ENCODE measurements at places on chromosomes 6 and 20. TPM values are rescaled to one million over a fixed set of nuclear protein-coding genes. Genes with fewer than 3 reads are reported as not detected.

Gene GSTA2
- total RNA-seq: not detected

Gene OR2B6
- total RNA-seq: not detected

Gene CPXM1
- total RNA-seq: not detected

DNA sequence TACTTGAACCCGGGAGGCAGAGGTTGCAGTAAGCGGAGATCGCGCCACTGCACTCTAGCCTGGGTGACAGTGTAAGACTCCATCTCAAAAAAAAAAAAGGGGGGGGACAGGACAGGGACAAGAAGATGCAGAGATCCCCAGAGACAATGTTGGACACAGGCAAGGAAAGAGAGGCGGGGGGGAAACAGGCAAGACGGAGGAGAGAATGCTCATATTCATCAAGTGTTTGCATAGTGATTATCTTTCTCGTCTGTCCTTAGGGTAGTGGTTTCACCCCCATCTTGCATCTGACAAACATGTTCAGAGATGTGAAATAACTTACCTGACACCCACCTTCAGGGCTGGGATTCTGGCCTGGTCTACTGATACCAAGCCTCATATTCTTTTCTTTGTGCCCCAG, 29.0 kb downstream of the CHMP4B start:
- H3K27ac ChIP-seq: no peak overlapping the region
- no peak for DNase-seq

GRCh38 chr6:49516147-49516505, 16.4 kb downstream of the GLYATL3 start:
- peaks cover 16% of the 10 kb centered on the region for H3K27me3 ChIP-seq
- no peak for DNase-seq
- H3K4me3 ChIP-seq: no peak overlapping the region
- H3K36me3 ChIP-seq: no peaks in the 10 kb centered on the region

GRCh38 chr20:16914277-16914676, 166.1 kb downstream of the OTOR start:
- no peak overlapping the region for H3K4me3 ChIP-seq
- H3K27me3 ChIP-seq: peaks cover 6% of the 10 kb centered on the region
- no peaks in the 10 kb centered on the region for H3K36me3 ChIP-seq
- no peak for DNase-seq

DNA sequence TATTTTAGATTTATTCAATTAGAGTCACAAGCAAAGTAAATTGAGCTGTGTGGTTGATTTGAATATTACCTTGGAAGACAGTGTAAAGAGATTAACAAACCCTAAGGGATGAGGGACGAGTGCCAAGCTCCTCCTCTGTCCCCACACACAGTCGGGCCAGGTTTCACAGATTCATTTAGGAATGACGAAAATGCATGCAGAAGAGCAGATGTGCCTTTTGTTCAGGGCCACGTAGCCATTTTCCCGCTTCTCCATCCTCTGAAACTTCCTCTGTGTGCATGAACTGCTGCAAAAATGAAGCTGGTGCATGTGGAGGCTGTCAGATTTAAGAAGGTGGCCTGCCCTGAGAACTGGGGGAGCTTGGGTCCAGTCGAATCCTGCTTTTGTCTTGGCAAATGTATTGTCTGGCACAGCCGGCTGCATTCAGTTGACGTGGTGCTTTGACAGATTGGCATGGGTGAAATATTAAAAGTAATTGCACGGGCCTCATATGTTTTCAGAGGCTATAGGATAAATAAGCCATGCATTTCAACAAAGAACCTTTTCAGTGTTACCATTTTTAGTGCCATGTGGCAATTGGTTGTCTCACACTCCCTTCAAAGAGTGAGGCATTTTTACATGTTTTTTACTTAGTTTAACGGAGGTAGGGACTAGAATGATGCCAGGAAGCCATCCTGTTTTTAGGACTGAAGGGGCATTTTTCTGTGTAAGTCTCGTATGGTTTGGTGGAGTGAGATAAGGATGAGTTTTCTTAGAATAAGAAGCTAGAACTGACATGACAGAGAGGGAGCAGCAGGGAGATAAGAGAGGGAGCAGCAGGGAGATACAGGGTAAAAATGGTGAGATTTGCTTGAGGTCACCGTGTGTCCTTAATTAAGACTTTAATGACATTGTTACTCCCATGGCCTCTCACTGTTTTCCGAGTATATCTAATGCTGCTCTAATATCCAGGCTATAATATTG, 361.1 kb downstream of the NRN1 start:
- no peak overlapping the region for H3K27ac ChIP-seq
- H3K4me1 ChIP-seq: peaks cover 4% of the 10 kb centered on the region
- DNase-seq: no peak
- H3K27me3 ChIP-seq: no peaks in the 10 kb centered on the region

DNA sequence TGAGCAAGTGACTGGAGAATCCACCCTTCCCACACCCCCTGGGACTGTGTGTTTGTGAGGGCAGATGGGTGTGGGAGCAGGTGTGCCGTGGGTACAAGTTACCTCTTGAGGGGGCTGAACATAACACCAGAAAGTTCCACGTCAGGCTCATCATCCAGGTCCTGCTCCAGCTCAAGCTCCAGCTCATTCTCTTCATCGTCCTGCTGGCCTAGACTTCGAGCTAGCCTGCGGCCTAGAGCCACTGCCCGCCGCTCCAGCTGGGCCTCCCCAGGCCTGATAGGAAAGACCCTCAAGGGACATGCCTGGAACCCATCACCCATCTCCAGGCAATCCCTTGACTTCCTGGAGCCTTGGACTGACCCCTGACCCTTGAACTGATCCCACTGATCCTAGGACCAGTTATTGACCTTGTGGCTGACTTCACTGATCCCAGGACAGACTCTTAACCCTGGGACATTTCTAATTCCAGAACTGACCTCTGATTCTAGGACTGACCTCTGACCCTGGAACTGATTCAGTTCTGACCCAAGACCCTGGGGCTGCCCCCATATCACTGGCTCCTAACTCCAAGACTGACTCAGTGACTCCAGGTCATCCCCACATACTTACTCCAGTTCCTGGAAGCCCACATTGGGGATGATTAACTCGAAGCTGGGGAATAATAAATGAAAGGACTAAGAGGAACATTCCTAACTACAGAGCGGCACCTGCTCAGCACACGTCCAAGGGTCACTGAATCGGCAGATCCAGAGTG, 11.8 kb upstream of the SPAG4 start:
- H3K4me1 ChIP-seq: peaks cover 14% of the 10 kb centered on the region
- H3K36me3 ChIP-seq: no peaks in the 10 kb centered on the region
- DNase-seq: no peak
- H3K27ac ChIP-seq: no peak overlapping the region
- H3K4me3 ChIP-seq: peak overlapping the region; percentile 35
